ENCODE measurements at places on chromosomes 2 and 18.
A peak's percentile ranks its signal among the peaks of the same experiment; 100 is the strongest.

GRCh38 chr2:191218292-191218898 is 26.8 kb upstream of the MYO1B start:
- DNase-seq = peak; percentile 40

DNA sequence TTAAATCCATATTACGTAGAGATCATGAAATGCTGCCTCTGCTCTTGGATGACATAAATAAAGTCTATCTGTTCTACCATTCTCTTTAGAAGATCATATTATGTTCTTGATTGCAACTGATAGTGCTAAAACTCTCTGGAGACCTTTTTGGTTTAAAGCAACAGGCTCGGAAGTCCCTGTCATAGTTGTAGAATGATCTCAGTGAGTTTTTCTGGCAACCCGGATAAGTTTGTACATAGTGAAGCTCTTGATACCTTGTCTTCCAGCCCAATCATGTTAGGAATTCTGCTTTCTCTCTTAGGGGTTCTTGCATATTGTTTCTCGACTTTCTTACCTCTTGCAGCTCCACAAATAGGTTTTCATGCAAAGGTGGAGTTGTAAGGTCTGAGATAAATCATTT is 156.1 kb downstream of the TTC27 start:
- no peak for DNase-seq

- no peak for DNase-seq
Measured at GRCh38 chr2:130765464-130765863, 10.1 kb downstream of the AMER3 start.

DNA sequence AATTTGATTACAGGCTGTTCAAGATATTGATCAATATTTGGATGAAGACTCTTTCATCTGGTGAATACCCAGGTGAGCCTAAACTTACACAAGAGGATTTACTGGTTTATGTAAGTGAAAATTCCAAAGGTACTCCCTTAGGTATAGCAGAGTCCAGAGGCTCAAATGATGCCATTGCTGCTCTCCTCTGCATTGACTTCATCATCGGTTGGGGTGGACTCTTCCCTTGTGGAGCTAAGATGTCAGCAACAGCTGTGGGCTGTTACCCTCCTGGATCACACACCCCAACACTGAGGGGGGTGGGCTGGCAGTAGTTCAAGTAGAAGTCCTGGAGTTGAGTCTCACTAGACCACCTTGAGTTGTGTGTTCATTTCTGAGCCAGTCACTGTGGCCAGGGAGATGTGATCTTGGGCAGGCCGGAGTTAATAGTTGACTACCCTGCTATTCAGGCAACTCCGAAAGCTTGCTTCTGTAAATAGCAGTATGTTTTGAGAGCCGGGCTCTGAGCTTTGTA is 236.9 kb downstream of the PTPRM start:
- no peak for DNase-seq

DNA sequence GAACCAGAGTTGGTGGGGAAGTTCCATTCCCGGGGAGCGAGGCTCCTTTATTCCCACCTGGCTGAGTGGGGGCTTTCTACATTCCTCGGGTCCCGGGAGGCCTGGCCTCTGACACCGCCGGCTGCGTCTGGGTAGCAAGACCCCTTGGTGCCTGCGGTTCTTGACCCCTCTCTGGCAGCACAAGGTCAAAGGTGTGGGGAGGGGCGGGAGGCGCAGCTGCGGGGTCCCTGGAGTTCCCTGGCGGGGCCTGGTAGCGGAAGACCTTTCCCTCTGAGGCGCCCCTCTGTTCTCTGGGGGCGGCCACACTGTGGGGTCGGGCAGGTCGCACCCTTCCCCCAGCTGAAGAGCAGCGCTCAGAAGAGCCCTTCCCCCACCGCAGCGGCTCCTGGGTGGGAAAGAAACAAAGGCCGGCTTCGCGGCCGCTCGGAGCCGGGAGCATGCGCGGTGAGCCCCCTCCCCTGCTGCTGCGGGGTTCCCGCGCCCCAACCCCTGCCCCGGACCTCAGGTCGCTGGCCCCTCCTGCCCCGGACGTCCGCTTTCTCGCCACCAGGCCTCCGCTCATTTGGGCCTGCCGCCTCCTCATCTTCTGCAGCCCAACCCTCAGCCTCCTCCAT is 146.3 kb downstream of the ANKRD44 start:
- DNase-seq = no peak

GRCh38 chr2:149226790-149227189 is 103.6 kb upstream of the LYPD6 start:
- no peak for DNase-seq

GRCh38 chr18:22052405-22053105 is 116.8 kb upstream of the GATA6 start:
- DNase-seq = no peak

GRCh38 chr2:170680172-170680941 is 34.8 kb upstream of the SP5 start:
- DNase-seq = no peak

DNA sequence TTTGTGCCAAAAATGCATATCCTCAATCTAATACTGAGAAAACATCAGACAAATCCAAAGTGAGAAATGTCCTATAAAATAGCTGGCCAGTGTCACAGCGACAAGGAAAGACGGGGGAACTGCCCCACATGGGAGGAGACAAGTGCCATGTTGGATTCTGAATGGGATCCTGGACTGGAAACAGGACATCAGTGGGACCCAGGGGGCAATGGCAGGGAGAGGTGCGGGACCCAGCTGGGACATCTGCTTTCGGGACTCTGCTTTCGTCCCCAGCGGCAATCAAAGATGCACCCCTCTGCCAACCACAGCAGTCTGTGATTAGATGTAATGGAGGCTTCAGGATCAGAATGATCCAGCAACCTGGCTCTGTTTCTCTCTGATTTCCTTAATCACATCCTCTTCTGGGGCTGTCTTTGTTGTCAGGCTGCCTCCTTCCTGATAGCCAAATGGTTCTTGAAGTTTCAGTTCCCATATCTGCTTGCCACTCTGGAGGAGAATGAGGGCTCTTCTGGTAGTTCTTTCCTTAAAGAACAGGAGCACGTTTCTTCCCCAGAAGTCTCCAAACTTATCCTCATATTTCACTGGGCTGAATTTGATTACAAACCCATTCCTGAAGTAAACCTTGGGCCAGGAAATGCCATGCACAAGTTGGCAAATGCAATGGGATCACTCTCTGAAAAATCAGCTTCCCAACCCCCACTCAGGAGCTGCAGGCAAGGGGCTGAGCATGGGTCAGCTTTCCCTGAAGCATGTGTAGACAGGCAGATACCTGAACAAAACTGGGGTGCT is 13.6 kb upstream of the PROC start:
- no peak for DNase-seq

DNA sequence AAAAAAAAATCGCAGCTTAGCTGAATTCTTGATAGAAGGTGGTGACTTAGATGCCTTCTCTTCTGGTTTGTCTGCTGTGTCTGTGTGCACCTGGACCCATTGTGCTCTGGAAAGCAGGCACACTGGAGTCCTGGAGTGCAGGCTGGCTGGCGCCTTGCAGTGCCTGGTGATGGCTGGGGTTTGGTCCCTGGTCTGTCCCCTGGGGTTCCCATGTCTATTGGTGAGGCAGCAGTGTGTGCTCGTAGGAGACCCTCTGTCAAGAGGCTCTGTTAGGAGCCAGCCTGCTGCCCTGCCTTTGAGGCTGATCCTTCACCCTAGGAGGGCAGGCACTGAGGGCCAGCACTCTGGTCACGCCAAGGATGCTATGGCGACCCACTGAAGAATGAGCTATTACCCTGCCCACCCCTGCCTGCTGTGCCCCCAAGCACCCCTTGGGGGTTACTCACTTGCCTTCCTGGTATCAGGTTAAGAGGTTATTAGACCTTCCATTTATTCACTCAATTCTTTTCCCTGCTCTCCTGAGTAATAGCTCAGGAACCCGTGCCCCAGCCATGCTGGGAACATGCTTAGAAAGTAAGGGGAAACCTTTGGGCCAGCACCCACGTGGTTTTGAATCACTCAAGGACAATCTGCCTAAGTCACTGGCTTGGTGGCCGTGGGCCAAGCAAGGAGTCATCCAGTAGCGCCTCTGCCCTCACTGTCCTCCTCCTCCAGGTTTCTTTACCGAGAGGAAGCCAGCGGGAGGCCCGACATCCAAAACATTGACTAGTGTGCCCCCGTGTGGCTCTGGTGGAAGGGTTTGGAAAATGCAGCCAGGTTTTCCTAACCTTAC is 284.5 kb downstream of the PRKCE start:
- peak; percentile 4 for DNase-seq

DNA sequence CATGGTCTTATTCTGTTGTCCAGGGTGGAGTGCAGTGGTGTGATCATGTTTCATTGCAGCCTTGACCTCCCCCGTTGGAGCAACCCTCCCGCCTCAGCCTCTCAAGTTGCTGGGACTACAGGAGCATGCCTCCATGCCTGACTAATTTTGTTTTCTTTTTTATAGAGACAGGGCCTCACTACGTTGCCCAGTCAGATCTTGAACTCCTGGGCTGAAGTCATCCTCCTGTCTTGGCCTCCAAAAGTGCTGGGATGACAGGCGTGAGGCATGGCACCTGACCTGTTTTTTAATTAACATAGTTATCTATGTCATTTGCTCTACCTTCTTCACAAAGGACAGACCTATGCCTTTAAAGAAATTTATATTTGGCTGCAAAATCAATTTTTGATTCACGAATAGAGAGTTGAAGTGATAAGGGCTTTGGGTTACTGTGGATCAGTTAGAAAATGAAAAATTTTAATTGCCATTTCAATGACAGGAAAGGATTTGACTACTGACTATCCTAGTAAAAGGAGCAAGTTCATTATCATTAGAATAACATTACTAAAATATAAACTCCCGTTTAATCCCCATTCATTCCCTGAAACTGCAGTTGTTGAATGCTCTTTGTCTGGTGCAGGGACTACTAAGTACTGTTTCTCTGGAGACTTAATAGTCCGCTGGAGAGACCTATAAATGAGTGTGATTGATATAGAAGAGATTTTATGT is 3.7 kb downstream of the RNF138 start:
- DNase-seq = no peak

- no peak for DNase-seq
Measured at GRCh38 chr2:182043861-182044260, 58.2 kb downstream of the PPP1R1C start.

DNA sequence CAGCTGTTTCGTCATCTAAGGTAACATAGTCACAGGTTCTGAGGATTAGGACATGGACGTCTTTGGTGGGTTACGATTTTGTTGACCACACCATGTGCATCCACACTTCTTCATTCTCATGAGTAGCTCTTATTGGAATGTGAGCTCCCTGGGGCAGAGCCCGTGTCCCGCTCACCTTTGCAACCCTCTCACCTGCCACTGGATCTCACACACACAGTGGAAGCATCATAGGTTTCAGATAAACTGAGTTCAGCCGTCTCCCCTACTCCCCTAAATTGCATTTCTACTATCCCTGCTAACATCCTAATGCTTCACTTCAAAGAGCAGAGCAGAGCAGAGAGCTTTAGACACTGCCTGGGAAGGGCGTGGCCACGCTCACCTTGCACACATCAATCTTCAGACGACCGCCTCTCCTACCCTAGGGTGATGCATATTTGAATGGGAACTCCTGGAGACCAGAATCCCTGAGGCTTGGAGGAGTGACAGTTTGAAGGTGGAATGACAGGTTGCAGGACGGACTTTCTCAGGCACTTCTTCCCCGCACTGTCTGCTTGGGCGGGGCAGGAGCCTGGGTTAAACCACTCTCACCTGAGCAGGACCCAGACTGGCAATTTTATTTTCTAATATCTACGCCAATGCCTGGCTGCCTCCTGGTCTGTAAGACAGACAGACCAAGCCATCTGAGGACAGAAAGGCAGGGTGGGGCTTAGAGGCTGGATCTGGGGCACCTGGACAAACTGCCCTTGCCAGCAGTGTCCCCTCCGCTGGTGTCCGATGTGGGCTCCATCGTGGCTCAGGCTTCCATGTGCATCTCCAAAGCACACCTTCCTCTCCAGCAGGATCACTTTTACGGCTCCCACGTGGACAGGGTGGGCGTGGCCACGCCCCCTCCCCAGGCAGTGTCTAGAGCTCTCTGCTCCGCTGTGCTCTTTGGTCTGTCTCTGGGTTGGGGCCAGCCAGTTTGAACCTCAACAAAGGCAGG is 229.5 kb upstream of the COPS8 start:
- no peak for DNase-seq

DNA sequence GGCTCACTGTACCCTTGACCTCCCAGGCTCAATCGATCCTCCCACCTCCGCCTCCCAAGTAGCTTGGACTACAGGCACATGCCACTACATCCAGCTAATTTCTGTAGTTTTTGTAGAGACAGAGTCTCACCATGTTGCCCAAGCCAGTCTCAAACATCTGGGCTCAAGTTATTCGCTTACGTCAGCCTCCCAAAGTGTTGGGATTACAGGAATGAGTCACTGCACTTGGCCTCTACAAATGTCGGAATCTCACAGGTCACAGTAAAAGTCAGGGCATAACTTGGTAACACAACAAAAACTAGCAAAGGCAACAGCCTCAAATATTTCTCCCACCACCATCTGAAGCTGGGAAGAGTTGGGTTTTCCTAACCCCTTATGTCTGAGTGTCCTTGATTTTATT is 25.3 kb downstream of the SCG2 start:
- DNase-seq = no peak

All from activated T-cell treated with anti-CD3 and anti-CD28 coated beads for 4 hours (primary cell).